Activated CD4-positive, alpha-beta T cell treated with anti-CD3 and anti-CD28 coated beads, Interleukin-2, amount 50 U/mL, for 24 hours (primary cell): ENCODE measurements at places on chromosomes 16 and 17.

- no peak for DNase-seq
Observed at GRCh38 chr17:66702106-66702936, 132.6 kb upstream of the CACNG5 start.

GRCh38 chr17:7281074-7281952 is at the start of gene SLC2A4:
SLC2A4 (plus strand) TSS chr17:7281718; CDS start chr17:7281935, 217 bp downstream.
- peak; percentile 73 for DNase-seq

DNA sequence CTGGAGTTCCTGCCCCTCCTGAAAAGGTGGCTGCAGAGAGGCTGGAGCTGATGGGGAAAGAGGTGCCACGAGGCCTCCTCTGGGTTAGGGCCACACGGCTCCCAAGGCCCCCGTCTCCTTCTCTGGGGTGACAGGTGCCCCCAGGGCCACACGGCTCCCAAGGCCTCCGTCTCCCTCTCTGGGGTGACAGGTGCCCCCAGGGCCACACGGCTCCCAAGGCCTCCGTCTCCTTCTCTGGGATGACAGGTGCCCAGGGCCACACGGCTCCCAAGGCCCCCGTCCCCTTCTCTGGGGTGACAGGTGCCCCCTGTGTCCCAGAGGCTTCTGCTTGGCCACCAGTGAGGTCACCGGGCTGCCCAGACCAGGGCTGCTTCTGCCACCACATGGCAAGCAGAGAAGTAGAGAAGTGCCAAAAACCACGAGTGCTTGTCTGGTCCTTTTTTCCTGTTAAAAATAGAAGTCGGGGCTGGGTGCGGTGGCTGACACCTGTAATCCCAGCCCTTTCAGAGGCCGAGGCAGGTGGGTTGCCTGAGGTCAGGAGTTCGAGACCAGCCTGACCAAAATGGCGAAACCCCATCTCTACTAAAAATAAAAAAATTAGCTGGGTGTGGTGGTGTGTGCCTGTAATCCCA is 4.1 kb downstream of the CAPN15 start:
- DNase-seq = no peak

DNA sequence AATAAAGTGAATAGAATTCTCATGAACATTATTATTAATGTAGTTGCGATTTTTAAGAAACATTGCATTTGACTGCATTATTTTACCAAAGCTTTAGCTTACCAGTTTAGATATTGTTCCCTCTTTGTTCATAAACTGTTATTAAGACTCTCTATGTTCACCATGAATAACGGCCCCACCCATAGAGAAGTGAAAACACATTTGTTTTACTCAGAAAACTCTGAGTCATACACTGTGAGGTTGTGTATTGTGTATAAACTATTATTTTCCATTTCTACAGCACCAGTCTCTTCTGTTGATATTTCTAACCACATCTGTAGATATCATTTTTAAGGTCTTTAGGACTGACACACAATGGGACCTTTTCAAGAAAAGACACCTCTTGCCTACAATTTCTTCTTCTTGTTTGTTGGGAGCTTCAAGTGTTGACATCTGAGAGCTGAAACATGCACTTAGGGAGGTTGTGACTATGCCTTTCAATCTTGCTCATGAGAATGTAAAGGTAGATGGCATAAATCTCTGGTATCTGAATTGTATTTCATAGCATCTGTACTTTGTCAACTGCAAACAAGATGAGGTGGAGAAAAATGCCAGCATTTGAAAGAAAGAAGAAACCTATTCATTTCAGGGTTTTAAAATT is 252.9 kb upstream of the CDH8 start:
- DNase-seq = no peak
